ENCODE measurements at places on chromosomes 6 and 20.

- no peak for DNase-seq
These were observed 304.7 kb downstream of the FARS2 start for GRCh38 chr6:5565971-5566370.

- DNase-seq: peak; percentile 30
These were observed 346.3 kb downstream of the BMP2 start for GRCh38 chr20:7113577-7114466.

GRCh38 chr20:63183422-63184146 lies 32.3 kb downstream of the YTHDF1 start:
- DNase-seq: no peak

DNA sequence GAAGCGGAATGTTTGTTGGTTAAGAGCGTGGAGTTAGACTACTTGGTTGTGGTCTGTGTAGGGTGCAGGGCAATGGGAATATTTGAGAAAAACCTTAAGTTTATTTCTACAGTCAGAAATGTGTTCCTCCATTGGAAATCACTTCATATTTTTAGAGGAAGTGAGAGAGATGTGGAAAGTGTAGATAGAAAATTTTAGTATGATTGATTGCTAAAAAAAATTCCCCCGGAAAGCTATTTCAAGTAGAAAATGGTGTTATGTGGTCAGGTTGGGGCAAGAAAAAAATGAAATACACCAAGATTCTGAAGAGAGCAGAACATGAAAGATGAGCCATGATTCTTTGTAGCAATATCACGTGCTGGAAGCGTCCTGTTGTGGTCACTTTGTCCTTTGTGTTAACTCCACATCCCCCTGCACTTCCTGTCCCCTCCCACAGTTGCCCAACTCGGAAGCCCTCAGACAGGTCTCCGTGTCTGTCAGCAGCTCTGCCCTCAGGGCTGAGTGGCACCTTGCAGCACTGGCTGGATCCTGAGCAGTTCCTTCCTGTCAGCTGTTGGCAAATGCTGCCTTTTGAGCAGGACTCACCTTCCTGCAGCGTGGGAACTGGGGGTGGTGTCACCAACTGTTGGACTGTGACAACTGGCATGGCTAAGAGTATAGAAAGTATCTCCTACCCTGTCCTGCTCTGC lies 137.5 kb upstream of the SLC24A3 start:
- DNase-seq: no peak

DNA sequence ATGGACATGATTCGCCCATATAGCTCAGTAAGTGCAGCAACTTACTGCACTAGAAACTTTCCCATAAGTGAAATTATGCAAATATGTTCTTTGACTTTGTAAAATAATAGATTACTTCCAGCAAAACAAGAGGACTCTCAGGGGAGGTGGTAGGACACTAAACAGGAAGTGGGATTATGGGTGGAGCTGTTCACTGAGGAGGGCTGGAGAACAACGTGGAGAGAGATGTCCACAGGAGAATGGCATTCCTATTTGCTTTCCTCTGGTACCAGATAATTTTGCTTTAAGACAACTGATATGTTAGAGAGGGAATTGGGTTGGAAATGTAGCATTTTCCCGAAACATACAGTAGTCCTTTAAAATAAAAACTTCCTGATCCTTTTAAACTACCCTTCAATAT lies 3.7 kb downstream of the TPD52L1 start:
- DNase-seq: no peak

Data from spinal cord (tissue), 10 donors.